ENCODE measurements at places on chromosomes 1 and 21. TPM values are rescaled to one million over a fixed set of nuclear protein-coding genes. Genes with fewer than 3 reads are reported as not detected.

DNA sequence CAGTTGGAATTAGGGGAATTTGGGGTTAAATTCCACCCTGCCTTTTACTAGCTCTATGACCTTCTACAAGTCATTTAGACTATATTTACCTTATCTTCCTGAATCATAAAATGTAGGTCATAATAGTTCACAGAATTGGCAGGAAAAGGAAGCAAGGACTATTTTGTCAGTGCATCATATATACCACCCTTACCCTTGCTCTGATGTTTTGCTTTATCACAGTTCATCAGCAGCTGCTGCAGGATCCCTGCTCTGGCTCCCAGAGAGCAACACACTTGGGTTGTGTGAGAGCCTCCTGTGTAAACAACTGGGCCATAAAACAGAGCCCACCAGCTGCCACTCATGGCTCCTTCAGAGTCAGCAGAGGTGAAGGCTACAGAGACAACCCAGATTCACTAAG is 631.6 kb upstream of the CAMK1G start:
- no peak for DNase-seq

DNA sequence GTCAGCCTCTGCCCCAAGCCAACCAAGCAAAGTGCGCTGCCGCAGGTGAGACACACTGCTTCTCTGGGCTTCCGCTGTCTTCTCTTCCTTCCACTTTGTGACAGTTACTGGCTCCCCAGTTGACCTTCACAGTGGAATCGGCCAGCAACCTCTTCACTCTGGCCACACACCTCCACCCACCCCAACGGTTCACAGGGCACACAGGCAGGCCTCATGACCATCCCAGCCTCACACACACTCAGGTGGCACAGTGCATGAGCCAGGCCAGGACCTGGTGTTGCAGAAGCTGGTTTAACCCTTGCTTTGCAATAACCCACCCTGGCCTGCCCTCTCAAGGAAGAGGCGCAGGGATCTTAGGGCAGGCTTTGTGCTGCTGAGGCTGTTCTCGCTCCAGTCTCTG is 69.2 kb downstream of the SSBP3 start:
- no peak for DNase-seq

GRCh38 chr1:78254517-78254916 is 208.8 kb downstream of the GIPC2 start:
- no peak for DNase-seq

GRCh38 chr1:61399199-61399598 is 316.8 kb downstream of the NFIA start:
- no peak for DNase-seq

GRCh38 chr21:42316891-42317290 is 1.7 kb upstream of the TFF3 start:
- DNase-seq: no peak

DNA sequence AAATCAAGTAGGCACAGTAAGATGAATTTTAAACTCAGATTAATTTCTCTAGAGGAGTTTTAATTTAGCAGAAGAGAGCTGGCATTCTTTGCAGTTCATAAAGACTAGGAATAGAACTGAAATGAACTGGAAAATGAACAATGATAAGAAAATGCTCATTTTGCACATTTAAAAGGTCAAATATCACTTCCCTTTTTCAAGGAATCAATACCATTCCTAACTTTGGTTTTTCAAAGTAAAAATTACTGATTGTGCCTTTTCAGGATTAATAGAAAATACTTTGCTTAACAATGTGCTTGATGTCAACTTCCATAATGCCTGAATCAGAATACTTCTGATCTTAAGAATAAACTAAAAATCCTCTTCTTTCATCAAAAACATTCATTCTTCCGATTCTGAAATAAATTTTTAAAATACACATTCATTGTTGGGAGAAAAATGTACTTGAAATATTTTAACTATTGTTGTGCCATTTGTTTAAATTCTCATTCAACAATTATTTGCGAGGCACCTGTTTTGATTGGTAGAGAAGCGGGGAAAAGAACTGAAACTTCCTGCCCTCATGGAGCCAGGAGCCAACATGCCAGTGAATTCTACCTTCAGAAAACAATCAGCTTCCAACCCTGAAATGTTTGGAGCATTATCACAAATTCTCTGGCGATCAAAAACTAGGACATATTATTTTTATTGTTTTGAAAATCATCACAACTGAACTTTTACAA is 2.1 kb downstream of the SCAF4 start:
- no peak for DNase-seq

DNA sequence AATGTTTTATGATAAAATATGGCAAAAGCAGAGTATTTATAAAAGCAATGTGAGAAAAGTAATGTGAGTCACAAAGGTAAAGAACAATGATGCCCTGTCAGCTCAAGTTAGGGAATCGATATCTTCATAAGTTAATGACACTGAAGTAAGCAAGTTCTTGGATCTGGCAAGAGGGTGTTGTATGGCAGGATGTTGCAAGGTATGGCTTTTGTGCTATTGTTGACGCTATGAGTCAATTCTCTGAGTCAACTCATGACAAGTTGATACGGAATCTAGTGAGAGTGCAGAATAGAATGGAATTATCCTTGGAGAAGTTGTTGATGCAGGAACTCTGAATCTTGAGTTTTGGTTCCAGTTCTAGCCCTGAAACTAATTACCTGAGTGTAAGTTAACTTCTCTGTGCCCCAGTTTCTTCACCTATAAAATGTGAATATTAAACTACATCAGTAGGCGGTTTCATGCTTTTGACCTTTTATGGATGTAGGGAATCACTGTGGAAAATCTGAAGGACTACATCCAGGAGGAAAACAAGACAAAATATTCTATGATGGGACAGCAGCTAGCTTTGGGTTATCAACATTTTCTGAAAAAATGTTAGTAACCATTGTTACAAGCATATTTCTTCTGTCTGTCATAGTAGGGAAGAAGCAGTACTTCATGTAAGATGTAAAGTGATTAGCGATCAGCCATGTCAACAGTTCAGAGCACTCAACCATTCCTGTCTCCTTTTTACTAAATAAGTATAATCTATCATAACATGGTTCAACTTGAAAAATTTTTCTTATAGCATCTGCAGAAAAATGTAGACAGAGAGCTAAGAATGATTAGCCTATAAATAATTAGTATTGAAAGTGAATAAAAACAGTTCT is 96.9 kb downstream of the ATP6V1G3 start:
- DNase-seq: no peak

- no peak for DNase-seq
These were observed 471.1 kb upstream of the VAMP3 start for GRCh38 chr1:7299994-7300393.

DNA sequence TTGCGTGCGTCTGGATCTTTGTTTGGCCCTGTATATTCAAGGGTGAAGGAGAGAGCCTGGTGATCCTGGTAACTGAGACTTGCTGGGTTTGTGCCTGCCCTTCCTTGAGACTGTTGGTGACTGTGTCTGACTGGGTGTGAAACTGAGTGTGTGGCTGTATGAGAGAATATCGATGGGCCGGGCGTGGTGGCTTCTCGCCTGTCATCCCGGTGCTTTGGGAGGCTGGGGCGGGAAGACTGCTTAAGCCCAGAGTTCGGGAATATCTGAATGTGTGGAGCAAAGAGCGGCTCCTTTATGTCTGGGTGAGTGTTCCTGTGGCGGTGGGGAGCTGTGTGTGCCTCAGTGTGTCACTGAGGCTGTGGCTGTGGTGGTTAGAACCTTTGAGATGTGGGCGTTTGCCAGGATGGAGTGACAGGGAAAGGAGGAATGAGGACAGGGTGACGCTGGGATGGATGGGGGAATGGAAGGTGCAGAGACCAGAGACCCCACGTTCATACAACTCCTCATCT is 2.7 kb upstream of the MARCKSL1 start:
- no peak for DNase-seq

- peak; percentile 85 for DNase-seq
These were observed 90.2 kb upstream of the TSPAN2 start for GRCh38 chr1:115179397-115180079.

DNA sequence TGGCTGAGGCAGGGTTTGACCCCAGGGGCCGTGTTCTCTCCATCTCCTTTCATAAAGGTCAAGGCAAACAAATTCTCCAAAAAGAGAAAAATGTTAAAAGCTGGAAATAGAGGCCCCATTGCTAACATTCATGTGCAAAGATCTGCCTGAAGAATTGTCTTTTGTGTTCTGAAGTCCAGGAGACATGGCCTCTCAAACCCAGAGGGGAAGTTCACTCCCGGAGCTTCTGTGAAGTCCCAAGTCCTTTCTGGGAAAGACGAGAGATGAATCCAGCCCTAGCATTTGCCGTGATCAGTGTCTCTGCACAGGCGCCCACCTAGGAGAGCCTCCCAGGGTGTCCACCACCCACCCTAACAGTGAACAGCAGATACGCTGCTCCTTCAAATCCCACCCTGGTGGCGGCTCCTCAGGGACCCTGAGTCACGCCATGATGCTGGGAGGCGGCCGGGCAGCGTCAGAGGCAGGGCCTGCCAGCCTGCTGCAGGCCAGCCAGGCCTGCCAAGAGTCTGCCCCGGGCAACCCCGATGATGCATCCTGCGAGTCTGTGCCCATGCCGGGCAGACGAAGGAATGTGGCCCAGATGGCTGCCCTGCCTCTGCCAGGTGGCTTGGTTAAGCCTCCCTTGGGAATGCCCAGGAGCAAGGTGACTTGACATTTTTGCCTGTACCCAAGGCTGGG is 5.2 kb upstream of the C2CD2 start:
- DNase-seq: peak; percentile 65

GRCh38 chr1:22737374-22738068 is 26.9 kb downstream of the EPHB2 start:
- DNase-seq: no peak

DNA sequence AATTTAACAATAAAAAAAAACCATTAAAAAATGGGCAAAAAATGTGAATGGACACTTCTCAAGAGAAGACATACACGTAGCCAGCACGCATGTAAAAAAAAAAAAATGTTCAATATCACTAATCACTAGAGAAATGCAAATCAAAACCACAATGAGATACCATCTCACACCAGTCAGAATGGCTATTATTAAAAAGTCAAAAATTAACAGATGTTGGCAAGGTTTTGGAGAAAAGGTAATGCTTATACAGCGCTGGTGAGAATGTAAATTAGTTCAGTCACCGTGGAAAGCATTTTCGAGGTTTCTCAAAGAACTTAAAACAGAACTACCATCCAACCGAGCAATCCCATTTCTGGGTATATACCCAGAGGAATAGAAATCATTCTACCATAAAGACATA is 1091.5 kb upstream of the B3GALT2 start:
- DNase-seq: no peak

DNA sequence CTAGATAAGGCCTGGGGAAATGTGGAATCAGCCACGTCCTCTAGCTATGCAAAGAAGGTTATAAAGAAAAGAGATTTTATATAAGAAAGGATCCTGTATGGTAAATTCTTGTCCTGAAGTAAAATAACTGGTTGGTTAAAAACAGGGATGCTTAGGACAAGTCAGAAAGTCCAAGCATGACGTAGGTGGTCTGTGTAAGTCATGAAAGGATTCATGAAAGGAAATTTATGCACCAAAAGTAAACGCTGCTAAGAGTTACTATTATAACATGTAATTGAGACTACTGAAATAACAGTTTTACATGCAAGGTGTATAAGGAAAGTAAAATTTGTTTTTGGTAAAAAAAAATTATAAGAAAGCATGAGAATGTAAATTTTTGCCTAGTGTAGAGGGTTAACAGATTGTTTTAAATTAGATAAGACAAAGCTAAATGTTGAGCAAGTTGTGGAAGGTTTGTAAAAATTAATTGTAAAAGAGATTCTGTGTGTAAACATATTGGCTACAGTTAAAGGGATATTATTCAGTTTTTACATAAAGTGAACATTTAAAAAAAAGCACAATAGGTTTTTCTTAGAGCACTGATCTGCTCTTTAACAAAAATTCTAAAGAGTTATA is 43.9 kb downstream of the PIGK start:
- DNase-seq: no peak

DNA sequence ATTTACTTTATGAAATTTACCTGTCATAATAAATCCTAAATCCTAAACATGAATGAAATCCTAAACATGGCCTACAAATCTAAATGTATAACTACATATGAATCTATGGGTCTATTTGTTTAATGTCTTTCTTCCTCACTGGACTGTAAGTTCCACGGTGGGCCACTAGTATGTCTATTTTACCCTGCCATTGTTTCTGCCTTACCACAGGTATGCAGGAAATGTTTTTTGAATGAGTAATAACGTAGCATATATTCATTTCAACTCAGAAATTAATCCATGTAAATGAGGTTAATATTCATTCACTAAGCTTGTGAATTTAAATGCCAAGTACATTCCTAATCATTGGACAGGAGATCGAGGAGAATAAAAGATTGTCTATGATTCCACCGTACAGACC is 35.3 kb downstream of the B3GALNT2 start:
- DNase-seq: no peak

DNA sequence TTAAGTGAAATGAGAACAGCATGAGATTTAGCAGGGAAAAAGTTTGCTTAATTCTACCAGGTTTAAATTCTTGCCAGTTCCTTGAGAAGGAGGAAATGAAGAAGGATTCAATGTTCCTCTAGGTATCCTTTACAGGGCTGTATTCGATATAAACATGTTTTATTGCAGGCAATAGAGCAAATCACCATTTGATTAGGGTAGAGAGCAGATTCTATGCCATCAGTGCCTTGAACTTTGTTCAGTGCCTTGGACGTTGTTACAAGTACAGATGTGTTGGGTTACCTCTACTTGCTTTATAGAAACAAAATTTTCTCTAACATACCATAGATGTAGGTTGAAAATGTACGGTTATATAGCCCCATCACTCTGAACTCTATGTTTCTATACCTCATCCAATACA is 18.2 kb upstream of the CLDN8 start:
- DNase-seq: no peak

DNA sequence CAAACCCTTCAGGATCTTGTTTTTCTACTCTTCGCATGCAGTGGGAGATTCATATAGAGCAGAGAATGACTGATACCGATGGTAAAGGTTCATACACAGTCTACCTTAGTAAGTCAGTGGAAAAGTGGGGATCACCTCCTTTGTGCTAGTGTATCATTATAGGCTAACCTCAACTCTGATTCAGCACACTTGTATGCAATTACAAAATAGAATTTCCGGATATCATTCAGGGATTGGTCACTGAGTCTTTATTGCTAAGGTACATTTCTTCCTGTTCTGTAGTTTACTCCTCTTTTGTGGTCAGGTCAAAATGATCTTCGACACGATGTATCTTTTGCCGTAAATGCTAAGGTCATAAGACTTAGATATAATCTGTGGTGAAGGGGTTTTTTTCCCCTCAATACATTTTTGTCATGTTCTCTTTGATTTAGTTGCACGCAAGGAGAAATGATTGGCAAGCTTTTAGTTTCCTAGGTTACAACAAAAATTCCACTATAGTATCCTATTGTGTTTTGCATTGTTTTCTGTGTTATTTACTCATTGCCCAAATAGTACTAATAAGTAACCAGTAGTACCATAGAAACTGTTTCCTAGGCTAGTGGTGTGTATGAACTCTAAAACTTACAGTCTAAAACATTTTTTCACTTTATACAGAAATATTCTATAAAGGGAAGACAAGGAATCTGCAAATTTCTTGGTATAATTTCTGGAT is 35.7 kb upstream of the PLA2G4A start:
- no peak for DNase-seq

GRCh38 chr1:207748737-207749528 is 2.9 kb upstream of the CD46 start:
- no peak for DNase-seq

GRCh38 chr1:158324395-158324794 is 6.9 kb downstream of the CD1B start:
- DNase-seq: no peak

STIL gene
- total RNA-seq: 0.41 TPM

LDLRAD2 gene
- not detected for total RNA-seq

TLCD4 gene
- total RNA-seq: 14.3 TPM

AGT gene
- total RNA-seq: 38.0 TPM

PM20D1 gene
- total RNA-seq: not detected

L1TD1 gene
- total RNA-seq: 0.06 TPM

LDLRAD1 gene
- total RNA-seq: not detected

DNASE2B gene
- 3.1 TPM for total RNA-seq

UBE2U gene
- not detected for total RNA-seq

FAM163A gene
- not detected for total RNA-seq

CHODL gene
- 0.55 TPM for total RNA-seq

Measured in psoas muscle (tissue), 8 donors.